Activated CD4-positive, alpha-beta T cell treated with anti-CD3 and anti-CD28 coated beads for 36 hours (primary cell): ENCODE measurements at places on chromosomes 2 and 18.

DNA sequence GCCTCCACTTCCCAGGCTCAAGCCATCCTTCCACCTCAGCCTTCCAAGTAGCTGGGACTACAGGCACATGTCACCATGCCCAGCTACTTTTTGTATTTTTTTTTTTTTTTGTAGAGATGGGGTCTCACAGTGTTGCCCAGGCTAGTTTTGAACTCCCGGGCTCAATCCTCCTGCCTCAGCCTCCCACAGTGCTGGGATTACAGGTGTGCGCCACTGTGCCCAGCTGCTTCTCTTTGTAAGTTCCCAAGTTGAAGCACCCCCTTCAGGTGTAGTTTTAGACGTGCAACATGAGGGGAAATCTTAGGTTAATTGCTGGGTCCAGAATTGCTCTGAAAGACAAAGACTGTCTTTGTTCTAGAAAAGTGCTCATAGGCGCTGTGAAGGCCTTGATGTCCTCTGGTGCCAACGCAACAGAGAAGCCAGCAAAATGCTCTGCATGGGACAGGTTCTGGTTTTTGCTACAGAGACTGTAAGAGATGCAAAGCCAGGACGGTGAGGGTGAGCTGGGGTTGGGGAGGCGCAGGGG, 46.6 kb downstream of the RRM2 start:
- no peak for DNase-seq

- DNase-seq, result no peak
Observed at GRCh38 chr2:16155366-16155765, 215.0 kb downstream of the MYCN start.

DNA sequence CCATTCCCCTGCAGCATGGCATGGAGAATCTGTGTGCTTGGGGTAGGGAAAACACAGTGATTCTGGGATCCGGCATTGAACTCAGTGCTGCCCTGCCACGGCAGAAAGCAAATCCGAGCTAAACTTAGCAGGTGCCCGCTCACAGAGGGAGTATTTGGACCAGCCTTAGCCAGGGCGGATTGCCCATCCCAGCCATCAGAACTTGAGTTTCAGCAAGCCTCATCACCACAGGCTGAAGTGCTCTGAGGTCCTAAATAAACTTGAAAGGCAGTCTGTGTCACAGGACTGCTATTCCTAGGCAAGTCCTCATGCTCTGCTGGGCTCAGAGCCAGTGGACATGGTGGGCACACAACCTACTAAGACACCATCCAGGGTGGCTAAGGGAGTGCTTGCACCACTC, 86.2 kb upstream of the YPEL5 start:
- no peak for DNase-seq

- DNase-seq, result no peak
Observed at GRCh38 chr18:48769006-48769636, 181.6 kb downstream of the SMAD7 start.

- DNase-seq, result no peak
Observed at GRCh38 chr2:191931329-191931728, 84.4 kb upstream of the CAVIN2 start.

DNA sequence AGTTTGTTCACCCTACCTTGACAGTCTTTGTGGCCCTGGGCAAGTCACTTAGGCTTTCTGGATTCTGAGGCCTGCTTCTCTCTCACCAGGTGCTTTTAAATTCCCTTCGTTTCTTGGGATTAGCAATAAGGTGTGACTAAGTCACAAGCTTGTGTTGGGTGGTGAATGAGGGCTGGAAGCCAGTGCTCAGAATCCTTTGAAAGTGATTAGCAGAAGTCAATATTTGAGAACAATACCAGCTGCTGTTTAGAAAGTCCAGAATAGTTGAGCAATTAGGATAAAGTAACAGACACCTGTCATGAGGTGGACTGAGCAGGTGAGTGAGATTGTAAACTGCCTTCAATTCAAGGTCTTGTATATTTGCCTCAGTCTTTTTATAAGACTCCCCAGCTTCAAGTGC, 19.3 kb upstream of the MGAT5 start:
- DNase-seq, result no peak

DNA sequence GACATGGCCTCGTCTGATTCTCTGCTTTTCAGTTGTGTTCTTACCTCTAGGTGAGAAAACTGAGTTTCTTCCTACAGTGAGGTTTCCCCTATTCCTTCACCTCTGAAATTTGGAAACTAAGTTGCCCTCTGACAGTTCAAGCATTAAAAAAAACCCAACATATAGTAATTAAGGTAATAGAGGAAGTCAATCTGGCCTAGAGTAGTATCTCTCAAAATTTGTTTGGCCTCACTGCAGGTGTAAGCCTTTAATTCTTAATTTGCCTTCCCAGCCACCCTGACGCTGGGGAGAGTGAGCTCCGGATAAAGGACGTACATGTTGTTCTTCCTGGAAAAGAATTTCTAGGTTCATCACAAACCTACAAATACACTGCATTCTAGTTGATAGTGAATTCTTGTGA, 1.4 kb downstream of the CAD start:
- no peak for DNase-seq

DNA sequence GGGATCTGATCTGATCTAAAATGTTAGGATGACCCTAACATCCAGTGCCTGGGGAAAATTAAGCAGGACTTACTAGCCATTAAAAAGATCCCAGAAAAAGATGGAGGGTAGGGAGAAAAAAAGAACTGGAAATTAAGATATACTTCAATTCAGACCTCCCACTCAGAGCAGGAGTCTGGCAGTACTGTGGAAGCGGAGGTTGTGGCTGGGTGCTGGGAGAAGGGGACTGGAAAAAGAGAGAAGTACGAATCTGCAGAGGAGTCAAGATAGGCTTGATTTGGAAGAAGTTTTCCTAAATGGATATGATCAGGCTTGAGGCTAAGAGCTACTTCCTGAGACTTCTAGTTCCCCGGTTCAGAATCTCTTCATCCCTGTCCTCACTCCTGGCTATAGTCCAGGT, 33.5 kb upstream of the IHH start:
- no peak for DNase-seq
